ENCODE measurements at places on chromosomes 16 and 17.

GRCh38 chr16:49116873-49117272 lies 164.8 kb downstream of the CBLN1 start:
- H3K4me1 ChIP-seq: no peaks in the 10 kb centered on the region
- no peak overlapping the region for H3K4me3 ChIP-seq
- H3K27ac ChIP-seq: no peak overlapping the region
- H3K36me3 ChIP-seq: no peaks in the 10 kb centered on the region
- DNase-seq: no peak

DNA sequence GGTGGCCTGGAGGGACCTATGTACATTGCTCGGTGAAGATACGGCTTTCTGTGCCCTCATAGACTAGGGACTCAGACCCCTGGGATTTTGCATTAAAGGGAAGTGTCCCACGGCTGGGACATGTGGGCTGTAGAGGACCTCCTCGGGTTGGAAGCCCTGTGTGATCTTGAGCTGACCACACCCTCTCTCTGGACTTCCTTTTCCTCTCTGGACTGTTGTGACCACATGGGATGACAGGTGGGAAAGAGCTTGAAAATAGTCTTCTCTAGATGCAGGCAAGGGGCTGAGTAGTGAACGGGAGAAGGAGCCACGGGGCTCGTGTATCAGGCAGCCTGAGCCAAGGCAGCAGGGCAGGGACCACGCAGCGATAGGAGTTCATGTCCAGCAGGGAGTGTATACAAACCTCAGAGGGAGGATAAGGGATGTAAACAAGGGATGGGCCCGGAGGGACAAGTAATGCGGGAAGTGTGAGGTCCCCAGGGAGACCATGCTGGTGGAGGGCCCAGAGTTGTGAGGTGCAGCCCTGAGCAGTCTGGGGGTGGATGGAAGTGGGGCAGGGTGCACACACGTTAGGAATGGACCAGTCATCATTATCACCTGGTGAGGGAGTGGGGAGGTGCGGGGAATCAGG lies 4.5 kb upstream of the SLC4A1 start:
- H3K27ac ChIP-seq: no peak overlapping the region
- peaks cover 2% of the 10 kb centered on the region for H3K27me3 ChIP-seq
- H3K36me3 ChIP-seq: no peaks in the 10 kb centered on the region
- no peak overlapping the region for H3K4me3 ChIP-seq

GRCh38 chr16:2370721-2371120 lies 30.2 kb upstream of the ABCA3 start:
- H3K36me3 ChIP-seq: no peaks in the 10 kb centered on the region
- no peak overlapping the region for H3K27ac ChIP-seq
- H3K4me3 ChIP-seq: no peak overlapping the region
- H3K4me1 ChIP-seq: no peaks in the 10 kb centered on the region
- DNase-seq: no peak

GRCh38 chr17:57001541-57001940 lies 23.6 kb downstream of the SCPEP1 start:
- H3K36me3 ChIP-seq: peaks cover 11% of the 10 kb centered on the region
- no peak overlapping the region for H3K4me3 ChIP-seq
- H3K27ac ChIP-seq: no peak overlapping the region

DNA sequence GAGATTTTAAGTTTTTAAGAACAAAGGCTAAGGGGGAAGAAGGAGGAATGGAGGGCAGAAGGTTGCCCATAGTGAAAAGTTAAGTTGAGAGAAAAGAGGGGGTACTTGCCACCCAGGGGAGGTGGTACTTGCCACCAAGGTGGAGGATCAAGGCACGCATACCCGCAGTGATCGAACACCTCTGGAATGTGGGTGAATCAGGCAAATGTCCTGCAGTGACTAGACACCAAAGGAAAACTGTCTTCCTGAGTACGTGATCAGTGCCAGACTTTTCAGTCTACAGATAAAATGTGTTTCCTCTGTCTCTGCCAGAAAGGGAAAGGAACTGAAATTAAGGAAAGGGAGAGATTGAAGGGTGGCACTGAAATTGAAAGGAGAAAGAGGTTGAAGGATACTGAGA lies 2285.3 kb downstream of the TP53TG3F start:
- no peak overlapping the region for H3K27ac ChIP-seq
- H3K27me3 ChIP-seq: no peaks in the 10 kb centered on the region
- H3K4me1 ChIP-seq: no peaks in the 10 kb centered on the region
- DNase-seq: no peak

DNA sequence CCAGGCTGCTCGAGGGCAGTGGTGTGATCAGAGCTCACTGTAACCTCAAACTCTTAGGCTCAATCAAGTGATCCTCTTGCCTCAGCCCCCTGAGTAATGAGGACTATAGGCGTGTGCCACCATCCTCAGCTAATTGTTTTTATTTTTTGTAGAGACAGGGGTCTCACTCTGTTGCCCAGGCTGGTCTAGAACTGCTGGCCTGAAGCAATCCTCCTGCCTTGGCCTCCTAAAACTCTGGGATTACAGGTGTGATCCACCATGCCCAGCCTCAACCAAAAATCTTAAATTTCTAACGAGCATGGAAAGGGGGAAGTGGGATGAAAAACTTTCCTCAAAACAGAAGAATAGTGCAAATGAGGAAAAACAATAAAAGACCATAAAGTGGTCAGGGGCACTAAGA lies 92.8 kb downstream of the CDC27 start:
- no peak overlapping the region for H3K4me3 ChIP-seq
- H3K36me3 ChIP-seq: peaks cover 33% of the 10 kb centered on the region
- H3K27me3 ChIP-seq: no peaks in the 10 kb centered on the region
- DNase-seq: no peak
- peaks cover 11% of the 10 kb centered on the region for H3K4me1 ChIP-seq

DNA sequence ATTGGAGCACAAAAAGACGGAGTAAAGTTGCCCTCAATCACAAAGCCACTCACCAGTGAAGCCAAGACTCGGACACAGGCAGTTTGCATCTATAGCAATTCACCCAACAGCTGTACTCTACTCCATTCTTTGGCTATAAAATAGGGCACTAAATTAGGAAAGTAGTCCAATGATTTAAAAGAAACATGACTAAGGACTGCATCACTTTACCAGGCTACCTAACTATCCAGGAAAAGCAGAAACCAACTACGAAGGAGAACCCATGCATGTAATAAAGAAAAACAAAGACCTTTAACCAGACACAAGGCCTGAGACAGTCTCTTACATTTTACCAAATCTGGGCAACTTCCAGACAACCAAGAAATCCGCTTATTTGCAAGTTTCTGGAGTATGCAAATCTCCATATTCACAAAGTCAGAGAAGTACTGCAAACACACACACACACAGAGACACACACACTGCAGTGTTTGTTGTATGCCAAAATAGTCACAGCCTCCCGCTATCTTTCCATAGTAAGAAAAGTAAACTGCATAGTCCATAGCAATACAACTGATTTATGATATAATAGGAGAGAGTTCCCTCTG lies 59.8 kb downstream of the CDH11 start:
- DNase-seq: no peak
- H3K36me3 ChIP-seq: no peaks in the 10 kb centered on the region
- no peak overlapping the region for H3K27ac ChIP-seq
- H3K4me3 ChIP-seq: no peak overlapping the region
- H3K4me1 ChIP-seq: no peaks in the 10 kb centered on the region

GRCh38 chr16:83652943-83653342 lies 154.8 kb upstream of the HSBP1 start:
- no peaks in the 10 kb centered on the region for H3K36me3 ChIP-seq
- H3K27me3 ChIP-seq: no peaks in the 10 kb centered on the region
- no peak for DNase-seq
- no peaks in the 10 kb centered on the region for H3K4me1 ChIP-seq
- H3K27ac ChIP-seq: no peak overlapping the region

- no peaks in the 10 kb centered on the region for H3K36me3 ChIP-seq
- no peak for DNase-seq
- no peak overlapping the region for H3K27ac ChIP-seq
- H3K27me3 ChIP-seq: no peaks in the 10 kb centered on the region
- H3K4me3 ChIP-seq: no peak overlapping the region
- H3K4me1 ChIP-seq: no peaks in the 10 kb centered on the region
These were observed 499.5 kb upstream of the PSMD7 start for GRCh38 chr16:73797115-73797514.

DNA sequence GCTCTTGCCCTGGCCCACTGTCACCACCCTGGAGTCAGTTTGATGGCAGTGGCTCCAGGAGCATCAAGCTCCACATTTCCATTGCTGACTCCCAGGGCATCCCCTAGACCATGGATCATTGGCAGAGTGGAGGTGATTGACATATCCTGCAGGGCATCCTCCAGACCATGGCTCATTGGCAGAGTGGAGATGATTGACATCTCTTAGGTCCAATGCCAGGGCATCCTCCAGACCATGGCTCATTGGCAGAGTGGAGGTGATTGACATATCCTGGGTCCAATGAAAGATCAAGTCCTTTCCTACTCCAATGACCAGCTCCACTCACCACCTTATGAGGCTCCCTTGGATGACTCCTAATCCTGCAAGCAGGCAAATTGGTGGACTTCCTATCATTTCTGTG lies 174.3 kb upstream of the NLRP1 start:
- peaks cover 24% of the 10 kb centered on the region for H3K4me1 ChIP-seq
- H3K27me3 ChIP-seq: peaks cover 16% of the 10 kb centered on the region

- no peak overlapping the region for H3K4me3 ChIP-seq
- H3K4me1 ChIP-seq: peaks cover 31% of the 10 kb centered on the region
- H3K27me3 ChIP-seq: no peaks in the 10 kb centered on the region
- no peak overlapping the region for H3K27ac ChIP-seq
- no peak for DNase-seq
These were observed 55.4 kb downstream of the SDK2 start for GRCh38 chr17:73588891-73589290.

- no peaks in the 10 kb centered on the region for H3K27me3 ChIP-seq
- no peak overlapping the region for H3K4me3 ChIP-seq
- H3K27ac ChIP-seq: no peak overlapping the region
- peaks cover 5% of the 10 kb centered on the region for H3K36me3 ChIP-seq
- no peak for DNase-seq
These were observed 4.5 kb downstream of the SCRN2 start for GRCh38 chr17:47836601-47837000.

GRCh38 chr16:57310801-57311200 lies 26.3 kb upstream of the PLLP start:
- H3K36me3 ChIP-seq: no peaks in the 10 kb centered on the region
- no peak overlapping the region for H3K4me3 ChIP-seq

GRCh38 chr17:40124279-40125141 lies 2.7 kb downstream of the MSL1 start:
- H3K4me1 ChIP-seq: peaks cover 32% of the 10 kb centered on the region
- H3K4me3 ChIP-seq: peak overlapping the region; percentile 96
- H3K27ac ChIP-seq: peak overlapping the region; percentile 29
- H3K27me3 ChIP-seq: no peaks in the 10 kb centered on the region
- no peak for DNase-seq

GRCh38 chr16:10500582-10500981 lies 79.8 kb downstream of the EMP2 start:
- H3K36me3 ChIP-seq: no peaks in the 10 kb centered on the region
- no peak overlapping the region for H3K4me3 ChIP-seq
- H3K4me1 ChIP-seq: no peaks in the 10 kb centered on the region
- no peaks in the 10 kb centered on the region for H3K27me3 ChIP-seq

DNA sequence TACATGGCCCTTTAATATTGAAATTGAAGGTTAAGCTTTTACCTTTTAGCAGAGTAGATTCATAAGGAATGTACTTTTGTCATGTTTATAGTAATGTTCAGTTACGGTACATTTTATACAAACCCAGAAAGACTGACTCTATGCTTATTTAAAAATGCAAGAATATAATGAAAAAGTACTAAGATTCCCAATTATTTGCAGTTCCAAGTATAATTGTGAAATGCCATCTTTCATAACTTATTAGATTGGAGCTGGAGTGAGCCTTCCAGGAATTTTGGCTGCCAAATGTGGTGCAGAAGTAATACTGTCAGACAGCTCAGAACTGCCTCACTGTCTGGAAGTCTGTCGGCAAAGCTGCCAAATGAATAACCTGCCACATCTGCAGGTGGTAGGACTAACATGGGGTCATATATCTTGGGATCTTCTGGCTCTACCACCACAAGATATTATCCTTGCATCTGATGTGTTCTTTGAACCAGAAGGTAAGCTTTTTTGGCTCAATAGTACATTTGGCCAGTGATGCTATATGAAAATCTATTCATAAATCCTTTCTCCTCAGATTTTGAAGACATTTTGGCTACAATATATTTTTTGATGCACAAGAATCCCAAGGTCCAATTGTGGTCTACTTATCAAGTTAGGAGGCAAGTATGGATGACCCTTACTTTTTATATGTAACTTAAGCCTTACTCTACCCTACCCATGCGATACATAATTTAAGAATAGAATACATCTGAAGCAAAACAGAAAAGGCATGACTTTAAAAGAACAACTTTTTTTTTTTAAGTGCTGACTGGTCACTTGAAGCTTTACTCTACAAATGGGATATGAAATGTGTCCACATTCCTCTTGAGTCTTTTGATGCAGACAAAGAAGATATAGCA lies 4.2 kb downstream of the SRSF2 start:
- no peak for DNase-seq
- peak overlapping the region; percentile 35 for H3K27ac ChIP-seq
- H3K36me3 ChIP-seq: peaks cover 74% of the 10 kb centered on the region
- H3K4me1 ChIP-seq: peaks cover 29% of the 10 kb centered on the region
- peak overlapping the region; percentile 97 for H3K4me3 ChIP-seq

DNA sequence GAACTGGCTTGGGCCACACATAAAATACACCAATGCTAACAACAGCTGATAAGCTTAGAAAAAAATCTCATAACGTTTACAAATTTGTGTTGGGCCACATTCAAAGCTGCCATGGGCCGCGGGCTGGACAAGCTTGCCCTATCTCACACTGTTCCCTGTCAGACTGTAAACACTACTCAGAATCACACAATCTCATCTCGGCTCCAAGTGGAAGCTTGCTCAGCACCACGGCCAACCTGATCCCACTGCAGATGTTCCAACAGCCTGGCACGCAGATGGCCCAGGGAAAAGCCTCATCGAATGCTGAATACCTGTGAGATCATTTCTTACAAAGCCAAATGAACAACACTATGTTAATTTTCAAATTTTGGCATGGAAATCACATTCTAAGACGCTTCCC lies 125.8 kb downstream of the ANKRD11 start:
- no peak for DNase-seq
- peak overlapping the region; percentile 90 for H3K27ac ChIP-seq
- no peaks in the 10 kb centered on the region for H3K27me3 ChIP-seq
- peaks cover 80% of the 10 kb centered on the region for H3K4me1 ChIP-seq

DNA sequence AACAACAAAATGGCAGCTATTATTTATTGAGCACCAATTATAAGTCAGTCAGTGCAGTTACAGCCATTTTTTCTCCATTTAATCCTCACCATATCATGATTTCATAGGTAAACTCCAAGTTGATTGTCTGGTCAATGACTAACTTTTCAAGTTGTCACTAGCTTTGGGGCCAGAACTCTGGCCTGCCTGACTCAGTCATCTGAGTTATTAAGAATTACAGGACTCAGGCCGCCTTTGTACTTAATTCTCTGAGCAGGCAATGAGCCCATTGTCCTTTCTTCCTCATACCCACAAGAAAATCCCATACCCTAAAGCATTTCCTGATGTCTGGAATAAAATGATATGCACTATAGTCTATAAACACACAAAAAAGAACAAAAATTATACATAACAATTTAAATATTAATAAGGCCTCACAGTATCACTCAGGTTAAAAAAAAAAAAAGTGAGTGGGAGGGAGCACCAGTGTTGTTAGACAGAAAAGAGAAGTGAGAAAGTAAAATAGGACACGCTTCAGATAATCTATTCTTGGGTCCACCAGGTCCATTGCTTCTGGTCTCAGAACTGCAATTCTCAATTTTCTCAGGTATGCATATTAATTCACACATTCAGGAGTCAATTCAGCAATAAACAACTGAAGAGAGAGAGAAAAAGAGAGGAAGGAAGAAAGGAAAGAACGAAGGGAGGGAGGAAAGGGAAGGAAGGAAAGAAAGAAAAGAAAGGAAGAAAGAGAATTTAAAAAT lies 70.2 kb downstream of the SPAG9 start:
- H3K36me3 ChIP-seq: peaks cover 12% of the 10 kb centered on the region
- H3K4me3 ChIP-seq: no peak overlapping the region
- peaks cover 1% of the 10 kb centered on the region for H3K4me1 ChIP-seq
- no peaks in the 10 kb centered on the region for H3K27me3 ChIP-seq
- no peak for DNase-seq

Data from activated T-helper 2 cell treated with anti-CD3 and anti-CD28 coated beads, Interferon-gamma antibody, Interleukin-2, Interleukin-4, amounts not matched to agents 10 μg/mL and 5 μg/mL and 100 μg/mL, durations not matched to agents 14 hours and 24 hours and 36 hours (primary cell).